T-helper 1 cell (primary cell): ENCODE measurements at places on chromosomes 6 and 20.

DNA sequence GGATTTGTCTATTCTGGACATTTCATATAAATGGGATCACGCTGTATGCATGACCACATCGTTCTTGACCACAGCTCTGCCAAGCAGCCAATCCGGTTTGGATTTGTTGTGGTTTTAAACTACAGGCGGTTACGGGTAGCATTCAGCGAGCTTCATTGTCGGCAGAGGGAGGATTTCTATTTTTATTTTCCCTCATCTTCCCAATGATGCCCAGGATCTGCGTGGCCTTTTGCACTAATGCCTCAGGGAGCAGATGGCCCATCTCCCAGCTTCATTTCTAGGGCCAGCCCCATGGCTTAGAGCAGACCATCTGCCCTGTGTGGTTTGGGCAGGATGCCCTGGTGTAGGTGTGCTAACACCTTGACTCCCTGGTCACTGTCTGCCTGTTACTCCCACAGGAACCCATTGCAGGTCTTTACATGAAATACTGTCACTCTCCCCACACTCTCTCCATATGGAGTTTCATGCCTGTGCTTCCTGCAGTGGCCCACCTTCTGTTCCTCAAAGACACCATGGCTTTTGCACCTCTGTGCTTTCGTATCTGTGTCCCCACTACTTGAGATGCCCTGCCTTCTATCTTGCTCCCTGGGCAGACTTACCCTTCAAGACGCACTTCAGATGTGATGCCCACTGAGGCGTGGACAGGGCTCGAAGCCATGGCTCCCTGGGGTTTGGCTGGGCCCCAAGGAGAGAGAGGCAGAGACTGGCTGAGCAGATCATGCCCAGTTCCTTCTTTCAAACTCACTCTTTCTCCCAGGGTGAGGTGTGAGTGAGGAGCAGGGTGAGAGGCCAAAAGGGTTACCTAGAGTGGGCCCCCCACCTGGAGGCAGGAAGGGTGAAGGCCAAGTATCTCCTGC lies 26.0 kb downstream of the SDCBP2 start:
- no peak for DNase-seq

DNA sequence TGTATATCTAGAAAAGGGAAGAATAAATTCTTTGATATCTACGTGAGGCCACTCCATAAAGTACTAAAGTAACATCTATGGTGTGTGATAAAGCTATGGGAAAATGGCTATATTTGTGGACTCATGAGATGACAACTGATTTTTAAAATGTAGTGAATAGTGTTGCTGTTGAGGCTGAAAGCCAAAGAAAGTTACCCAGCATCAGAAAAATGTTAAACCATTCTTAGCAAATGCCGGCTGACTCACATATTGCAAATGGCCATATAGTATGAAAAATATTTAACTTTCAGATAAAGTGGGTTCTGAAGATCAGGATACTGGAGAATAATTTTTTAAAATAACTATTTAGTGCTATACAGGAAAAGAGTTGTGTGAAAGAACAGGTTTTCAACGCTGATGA lies 129.9 kb upstream of the GRIK2 start:
- DNase-seq: no peak

DNA sequence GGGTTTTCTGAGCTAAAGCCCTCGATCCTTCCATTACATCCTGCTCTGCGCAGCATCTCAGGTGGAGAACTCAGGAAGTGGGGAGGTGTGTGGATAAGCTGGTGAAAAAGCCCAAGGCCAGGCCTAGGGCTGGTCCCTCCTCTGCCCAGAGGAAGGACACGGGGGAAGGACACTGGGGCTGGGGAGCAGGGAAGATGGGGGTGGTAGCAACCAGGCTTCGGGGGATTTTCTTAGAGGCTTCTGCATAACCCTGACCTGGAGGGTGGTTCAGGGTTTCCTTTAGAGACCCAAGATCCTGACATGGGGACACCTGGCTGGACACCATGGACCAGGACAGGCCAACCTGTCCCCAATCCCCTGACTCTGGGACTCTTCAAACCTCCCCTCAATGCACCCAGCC lies 37.9 kb downstream of the SUN5 start:
- no peak for DNase-seq

DNA sequence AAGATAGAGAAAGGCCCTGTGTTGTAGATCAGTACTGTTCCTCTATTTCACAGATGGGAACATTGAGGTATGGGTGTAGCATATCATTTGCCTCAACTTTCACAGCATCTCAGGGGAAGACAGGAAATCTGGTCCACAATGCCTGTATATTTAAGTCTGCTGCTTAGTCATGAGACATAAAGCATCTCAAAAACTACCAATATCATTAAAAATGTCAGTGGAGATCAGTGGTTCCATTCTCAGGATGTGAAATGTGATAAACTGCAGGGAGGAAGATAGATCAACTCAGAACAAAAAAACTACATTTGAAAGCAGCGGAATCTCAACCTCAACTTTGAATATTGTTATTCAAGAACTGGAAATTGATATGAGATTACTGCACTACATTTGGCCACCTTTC lies 192.9 kb upstream of the PREP start:
- DNase-seq: no peak

DNA sequence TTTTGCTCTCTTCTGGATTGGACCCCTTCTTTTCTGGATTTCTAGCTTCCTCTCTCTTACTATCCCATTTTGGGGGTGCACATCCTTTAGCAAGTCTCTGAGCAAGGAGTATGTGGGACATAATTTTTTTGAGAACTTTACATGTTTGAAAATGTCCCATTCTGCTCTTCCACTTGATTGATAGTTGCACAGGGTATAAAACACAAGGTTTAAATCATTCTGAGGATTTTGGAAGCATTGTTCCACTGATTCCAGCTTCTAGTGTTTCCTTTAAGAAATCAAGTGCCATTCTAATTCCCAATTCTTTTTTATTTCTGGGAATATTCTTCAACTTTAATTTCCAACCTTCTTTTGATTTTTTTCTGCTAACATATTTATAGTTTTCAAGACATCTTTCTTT lies 60.7 kb downstream of the APCDD1L start:
- DNase-seq: no peak

GRCh38 chr6:5562277-5562676 lies 301.0 kb downstream of the FARS2 start:
- DNase-seq: peak; percentile 12

- peak; percentile 17 for DNase-seq
Observed at GRCh38 chr20:13788167-13788834, 3.5 kb downstream of the NDUFAF5 start.

GRCh38 chr20:6702144-6702543 lies 65.3 kb upstream of the BMP2 start:
- DNase-seq: no peak

- DNase-seq: no peak
Observed at GRCh38 chr20:31638317-31638716, 605 bp downstream of the COX4I2 start.

- no peak for DNase-seq
Observed at GRCh38 chr6:38345586-38345985, 294.1 kb downstream of the BTBD9 start.

DNA sequence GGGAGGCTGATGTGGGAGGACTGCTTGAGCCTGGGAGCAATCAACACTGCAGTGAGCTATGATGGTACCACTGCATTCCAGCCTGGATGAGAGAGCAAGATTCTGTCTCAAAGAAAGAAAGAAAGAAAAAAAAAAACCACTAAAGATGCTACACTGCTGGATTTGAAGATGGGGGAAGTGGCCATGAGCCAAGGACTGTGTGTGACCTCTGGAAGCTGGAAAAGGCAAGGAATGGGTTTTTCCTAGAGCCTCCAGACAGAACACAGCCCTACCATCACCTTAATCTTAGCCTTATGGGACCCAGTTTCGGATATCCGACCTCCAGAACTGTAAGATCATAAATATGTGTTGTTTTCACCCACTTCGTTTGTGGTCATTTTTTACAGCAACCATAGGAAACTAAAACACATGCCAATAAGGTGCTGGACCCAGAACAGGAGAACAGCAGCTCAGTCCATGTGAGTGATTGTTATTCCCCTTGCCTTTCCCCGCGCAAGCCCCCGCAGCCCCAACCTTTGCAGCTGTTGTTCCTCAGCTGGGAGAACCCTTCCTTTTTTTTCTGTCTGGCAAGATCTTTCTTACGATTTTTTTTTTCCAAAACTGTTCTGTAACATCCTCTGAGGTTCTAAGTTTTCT lies 11.1 kb upstream of the VAPB start:
- no peak for DNase-seq

GRCh38 chr20:623704-624103 lies 13.6 kb upstream of the TCF15 start:
- no peak for DNase-seq

- DNase-seq: no peak
Observed at GRCh38 chr6:157905590-157906342, 75.9 kb upstream of the SYNJ2 start.

GRCh38 chr20:53678315-53678989 lies 84.8 kb upstream of the ZNF217 start:
- DNase-seq: no peak

- no peak for DNase-seq
Observed at GRCh38 chr20:13341737-13342393, 120.8 kb downstream of the ISM1 start.

DNA sequence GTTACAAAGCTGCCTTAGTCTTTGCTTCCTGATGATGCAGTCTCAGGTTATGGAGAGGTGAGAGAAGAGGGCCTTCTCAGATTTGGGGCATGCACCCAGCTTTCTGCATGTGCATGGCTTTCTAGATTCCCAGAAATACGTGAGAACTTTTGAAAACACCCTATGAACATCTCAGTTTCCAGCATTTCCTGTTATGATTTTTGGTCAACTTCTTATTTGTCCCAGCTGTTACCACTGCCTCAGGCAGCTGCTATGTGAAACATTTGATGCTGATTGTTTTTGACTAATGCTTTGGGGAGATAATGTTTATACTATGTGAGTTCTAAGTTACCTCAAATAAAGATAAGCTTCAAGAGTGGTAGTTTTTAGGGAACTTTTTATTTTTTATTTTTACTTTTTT lies 9.5 kb upstream of the SNAP25 start:
- no peak for DNase-seq

- no peak for DNase-seq
Observed at GRCh38 chr6:96795481-96795880, 41.8 kb downstream of the GPR63 start.

DNA sequence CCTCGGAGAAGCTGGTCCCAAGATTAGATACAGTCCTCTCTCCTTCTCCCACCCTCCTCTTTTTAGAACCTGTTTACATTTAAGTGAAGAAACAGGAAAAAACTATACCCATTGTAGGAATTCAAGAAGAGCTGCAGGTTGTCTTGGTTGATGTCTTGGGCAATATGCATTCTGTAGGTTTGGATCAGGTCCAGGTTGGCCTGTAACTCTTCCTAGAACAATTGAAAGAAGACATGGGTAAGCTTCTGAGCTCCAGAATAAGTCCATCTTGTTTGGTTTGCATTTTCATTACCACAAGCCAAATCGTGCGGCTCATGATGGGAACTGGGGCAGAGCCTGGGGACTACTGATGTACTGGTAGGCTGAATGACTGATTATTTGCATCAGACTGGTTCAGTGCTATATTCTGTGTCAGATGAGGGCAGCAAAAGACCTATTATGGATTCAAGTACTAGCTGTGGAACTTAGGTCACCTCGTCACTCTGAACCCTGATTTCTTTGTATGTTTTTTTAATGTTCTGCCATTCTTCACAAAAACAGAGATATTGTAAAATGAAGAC lies 20.3 kb upstream of the SLA2 start:
- no peak for DNase-seq

DNA sequence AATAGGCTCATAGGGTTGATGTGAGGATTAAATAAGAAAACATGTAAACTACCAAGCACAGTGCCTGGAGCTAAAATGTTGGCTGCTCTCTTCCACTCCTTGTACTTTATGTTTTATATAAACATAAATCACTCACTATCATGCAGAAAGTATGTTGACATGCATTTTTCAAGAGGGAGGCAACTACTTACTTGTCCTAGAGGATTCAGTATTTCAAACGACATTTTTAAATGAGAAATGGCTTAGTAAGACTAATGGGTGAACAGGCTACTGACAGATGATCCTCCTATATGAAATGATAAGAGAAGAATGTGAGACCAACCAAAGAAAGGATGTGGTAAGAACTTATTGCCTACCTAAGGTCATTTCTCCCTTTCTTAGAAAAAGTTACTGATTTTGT lies 21.0 kb downstream of the LATS1 start:
- DNase-seq: no peak

DNA sequence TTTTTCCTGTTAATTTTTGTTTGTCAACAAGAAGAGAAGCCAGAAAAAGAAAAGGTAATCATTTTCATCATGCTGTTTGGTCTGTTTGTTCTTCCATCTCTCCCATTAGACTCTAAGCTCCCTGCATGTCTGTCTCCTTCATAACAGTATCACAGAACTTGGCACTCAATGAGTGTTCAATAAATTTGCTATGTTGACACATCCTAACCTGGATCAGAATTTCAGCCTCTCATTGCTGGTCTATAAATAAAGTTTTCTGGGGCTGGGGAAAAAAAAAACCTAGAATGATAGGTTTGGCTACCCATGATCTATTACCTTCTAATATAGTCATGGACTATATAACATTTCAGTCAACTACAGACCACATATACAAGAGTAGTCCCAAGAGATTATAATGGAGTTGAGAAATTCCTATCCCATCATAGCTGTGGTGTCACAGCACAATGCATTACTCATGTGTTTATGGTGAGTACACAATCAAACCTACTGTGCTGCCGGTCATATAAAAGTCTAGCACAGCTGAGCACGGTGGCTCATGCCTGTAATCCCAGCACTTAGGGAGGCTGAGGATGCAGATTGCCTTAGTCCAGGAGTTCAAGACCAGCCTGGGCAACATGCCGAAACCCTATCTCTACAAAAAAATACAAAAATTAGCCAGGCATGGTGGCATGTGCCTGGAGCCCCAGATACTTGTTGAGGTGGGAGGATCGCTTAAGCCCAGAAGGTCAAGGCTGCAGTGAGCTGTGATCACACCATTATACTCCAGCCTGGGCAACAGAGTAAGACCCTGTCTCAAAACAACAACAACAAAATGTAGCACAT lies 5.9 kb downstream of the NUDT3 start:
- no peak for DNase-seq

DNA sequence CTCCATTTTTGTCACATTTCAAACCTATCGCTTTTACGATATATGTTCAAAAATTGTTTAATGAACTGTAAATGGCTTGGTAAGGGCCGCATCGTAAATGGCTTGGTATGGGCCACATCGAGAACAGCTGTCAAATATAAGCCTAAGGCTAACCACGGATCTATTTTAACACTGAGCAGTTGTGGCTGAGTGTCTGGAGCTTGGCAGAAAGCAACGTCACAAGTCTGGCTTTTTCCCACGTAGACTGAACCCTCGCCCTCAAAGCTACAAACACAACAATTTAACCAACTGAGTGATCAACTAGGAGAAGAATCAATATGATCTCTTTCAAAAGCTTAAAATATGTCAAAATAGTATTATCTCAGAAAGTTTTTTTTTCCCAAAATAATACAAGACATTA lies 71.4 kb upstream of the PRSS16 start:
- DNase-seq: no peak

GRCh38 chr6:7086488-7086887 lies 21.3 kb upstream of the RREB1 start:
- DNase-seq: peak; percentile 36

DNA sequence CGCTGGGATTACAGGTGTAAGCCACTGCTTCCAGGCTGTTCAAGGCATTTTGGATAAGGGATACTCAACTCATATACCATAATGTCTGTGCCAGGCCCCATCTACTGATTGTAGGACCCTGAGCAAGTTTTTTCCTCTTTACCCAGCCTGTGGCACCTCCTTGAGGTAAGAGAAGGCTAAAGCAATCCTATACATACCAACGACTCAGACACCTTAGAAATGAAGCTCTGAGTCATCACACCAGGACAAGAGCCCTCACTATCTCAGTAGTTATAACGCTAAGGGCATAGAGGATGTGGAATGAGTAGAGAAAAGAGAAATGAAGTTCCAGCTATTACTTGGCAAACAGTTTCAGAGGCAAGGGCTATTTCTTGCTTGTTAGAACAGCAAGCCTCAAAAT lies 16.9 kb downstream of the NDRG3 start:
- no peak for DNase-seq
